Endothelial cell (in vitro differentiated cells): ENCODE measurements at places on chromosomes 12 and 14.

- DNase-seq = no peak
Measured at GRCh38 chr12:107373238-107373809, 280.0 kb upstream of the CRY1 start.

- DNase-seq = no peak
Measured at GRCh38 chr14:42428996-42429395, 822.3 kb downstream of the LRFN5 start.

DNA sequence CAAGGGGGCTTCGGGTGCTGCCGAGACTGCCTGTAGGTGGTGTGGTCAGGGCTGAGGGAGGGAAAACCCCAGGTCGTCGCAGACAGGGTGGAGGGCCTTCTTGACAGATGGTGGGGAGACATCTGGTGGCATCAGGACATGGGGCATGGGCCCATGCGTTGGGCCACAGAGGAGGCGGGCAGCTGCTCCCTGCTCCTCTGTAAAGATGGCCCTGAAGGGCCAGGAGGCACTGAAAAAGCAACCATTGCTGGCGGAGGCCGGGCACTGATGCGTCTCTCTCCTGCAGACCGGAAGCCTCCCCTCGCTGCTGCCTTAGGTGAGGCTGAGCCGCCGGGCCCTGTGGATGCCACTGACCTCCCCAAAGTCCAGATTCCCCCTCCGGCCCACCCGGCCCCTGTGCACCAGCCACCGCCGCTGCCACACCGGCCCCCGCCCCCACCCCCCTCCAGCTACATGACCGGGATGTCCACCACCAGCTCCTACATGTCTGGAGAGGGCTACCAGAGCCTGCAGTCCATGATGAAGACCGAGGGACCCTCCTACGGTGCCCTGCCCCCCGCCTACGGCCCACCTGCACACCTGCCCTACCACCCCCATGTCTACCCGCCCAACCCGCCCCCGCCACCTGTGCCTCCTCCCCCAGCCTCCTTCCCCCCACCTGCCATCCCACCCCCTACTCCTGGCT, 28.8 kb downstream of the CCNK start:
- no peak for DNase-seq

DNA sequence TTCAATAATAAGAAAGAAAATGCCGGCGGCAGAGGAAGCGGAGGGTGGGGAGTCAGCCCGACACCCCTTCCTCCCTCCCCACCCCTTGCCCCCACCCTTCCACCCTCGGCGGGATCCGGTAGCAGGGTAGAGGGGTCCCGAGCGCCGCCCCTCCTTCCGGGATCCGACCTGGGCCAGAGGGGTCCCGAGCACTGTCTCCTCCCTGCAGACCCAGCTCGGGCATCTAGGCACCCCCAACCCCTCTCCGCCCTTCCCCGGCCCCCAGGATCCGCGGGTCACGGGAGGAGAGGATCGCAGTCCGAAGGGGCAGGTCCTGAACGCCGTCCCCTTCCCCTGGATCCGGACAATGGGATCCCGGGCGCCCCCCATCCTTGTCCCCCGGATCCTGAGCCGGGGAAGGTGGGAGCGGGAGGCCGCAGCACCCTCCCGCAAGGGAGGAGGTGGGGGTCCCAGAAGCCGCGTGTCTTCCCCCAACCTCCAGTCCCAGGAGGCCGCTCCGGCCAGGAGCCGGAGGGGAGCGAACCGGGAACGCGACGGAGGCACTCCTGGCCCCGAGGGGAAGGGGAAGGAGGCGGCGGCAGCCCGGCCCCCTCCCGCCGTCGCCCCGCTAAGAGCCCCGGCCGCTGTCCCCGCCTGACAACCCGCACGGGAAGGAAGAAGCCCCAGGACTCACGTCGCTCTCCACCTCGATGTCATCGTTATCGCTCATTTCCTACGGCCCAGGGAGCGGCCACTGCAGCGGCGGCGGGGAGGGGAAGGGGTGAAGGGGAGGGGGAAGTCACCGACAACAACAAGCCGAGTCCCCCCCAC, 481 bp downstream of the MAX start:
- DNase-seq = peak; percentile 41

- DNase-seq = no peak
Measured at GRCh38 chr12:10559244-10559643, 53.6 kb downstream of the EIF2S3B start.

DNA sequence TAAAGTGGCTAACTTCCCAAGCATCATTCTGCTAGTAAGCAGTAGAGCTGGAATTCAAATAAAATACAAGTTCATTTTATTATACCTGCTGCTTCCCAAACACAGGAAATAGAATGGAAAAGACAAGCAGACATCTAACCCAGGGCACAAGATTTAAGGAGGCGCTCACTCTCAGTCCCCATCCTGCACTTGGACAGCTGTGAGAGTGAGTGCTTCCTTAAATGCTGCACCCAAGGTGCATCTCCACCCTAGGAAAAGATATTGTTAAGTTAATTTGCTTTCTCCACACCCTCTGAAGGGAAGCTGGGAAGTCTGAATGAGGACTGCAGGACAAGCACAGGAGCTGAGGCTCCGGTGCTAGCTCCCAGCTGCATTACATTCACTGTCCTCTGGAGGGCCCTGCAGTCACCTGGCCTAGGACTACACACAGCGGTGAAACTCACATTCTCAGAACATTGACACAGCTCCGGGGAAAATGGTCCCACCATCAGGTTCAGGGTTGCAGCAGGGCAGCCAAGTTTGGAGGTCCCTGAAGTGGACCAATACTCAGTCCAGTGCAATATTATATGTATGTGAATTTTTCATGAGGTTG, 14.2 kb downstream of the HEBP1 start:
- DNase-seq = peak; percentile 62

GRCh38 chr12:84150201-84150600, 762.4 kb downstream of the SLC6A15 start:
- DNase-seq = no peak

DNA sequence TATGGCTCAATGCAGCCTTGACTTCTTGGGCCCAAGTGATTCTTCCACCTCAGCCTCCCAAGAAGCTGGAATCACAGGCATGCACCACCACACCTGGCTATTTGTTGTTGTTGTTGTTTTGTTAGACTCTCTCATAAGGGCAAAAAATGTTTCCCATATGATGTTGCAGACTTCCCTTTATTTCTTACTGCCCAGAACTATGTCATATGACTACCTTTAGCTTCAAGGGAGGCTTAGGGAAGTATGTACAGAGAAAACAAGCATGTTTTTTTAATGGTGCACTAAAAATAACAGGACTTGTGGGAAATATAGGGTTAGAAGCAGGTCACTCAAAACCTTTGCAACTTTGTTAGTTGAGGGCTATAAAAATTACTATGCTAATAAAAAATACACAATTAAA, 4.3 kb upstream of the GPR19 start:
- DNase-seq = no peak

DNA sequence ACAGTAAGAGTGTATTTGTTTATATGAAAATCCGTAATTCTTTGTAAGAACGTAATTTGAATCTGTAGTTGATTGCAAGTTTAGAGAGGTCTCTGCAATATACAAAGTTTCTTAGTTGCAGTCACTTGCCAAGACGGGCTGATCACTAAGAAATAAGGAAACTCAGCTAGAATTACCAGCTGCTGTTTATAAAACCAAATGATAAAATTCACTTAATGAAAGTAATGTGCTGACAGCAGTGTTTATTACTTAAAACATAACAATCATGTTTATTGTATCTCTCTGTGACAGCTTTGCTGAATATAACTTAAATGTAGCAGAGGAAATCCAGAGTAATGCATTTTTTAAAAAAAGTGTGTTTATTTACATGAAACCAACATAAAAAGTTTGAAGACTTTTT, 31.2 kb downstream of the SRGAP1 start:
- no peak for DNase-seq

GRCh38 chr14:96156804-96157760, 47.6 kb upstream of the BDKRB2 start:
- DNase-seq = no peak

- DNase-seq = no peak
Measured at GRCh38 chr12:93650626-93651025, 26.5 kb upstream of the CRADD start.

GRCh38 chr12:49264466-49264872, 413 bp upstream of the TUBA1C start:
- peak; percentile 50 for DNase-seq

DNA sequence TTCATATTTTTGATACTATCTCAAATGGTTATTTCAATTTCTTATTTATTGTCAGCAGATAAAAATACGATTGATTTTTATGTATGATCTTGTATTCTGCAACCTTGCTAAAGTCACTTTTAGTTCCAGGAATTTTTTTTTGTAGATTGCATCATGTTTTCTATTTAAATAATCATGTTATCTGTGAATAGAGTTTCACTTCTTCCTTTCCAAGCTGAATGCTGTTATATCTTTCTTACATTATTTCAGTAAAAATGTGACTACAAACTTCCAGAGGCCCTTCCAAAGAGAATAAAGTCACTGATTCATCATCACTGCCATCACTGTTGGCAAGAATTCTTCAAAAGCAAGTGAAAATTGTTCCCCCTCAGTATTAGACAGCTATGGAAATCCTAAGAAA, 104.7 kb upstream of the RAP1B start:
- DNase-seq = no peak

GRCh38 chr12:16350682-16351081, 3.2 kb downstream of the MGST1 start:
- no peak for DNase-seq

DNA sequence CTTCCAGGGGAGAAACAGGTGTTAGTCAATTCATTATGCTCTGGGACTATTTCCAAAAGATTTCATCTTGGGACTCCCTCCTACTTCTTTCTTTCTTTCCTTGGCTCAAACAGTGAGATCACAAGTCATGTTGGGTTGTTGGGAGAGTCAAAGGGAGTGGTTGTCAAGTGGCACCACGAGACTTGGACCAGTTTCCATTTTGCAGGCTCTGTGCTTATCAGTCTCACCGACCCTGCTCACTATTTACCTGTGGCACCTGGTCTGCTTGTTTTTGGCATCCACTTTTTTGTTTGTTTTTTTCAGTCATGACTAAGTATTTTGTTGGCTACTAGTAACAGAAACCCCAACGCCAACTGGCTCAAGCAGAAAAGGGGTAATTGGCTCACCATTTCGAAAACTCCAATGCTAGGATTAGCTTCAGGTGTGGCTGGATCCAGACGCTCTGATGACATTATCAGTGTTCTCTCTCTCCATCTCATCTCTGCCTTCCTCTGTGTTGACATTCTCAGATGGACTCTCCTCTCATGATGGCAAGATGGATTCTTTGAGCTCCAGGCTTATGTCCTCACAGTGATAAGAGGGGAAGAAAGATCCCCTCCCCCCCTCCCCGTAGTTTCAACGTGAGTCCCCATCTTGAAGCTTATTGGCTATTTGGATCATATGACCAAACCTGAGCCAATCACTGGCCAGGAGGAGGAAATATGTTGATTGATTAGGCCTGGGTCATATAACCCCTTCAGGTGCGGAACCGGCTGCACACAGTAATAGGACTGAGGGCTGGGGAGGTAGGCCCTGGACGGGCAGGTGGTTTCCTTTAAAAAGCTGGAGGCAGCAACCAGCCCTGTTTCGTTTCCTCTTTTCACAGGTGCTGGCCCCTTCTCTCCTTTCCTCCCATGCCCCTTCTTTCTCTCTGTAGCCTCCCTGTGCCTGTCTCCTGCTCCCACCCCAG, 84.2 kb downstream of the AACS start:
- no peak for DNase-seq

DNA sequence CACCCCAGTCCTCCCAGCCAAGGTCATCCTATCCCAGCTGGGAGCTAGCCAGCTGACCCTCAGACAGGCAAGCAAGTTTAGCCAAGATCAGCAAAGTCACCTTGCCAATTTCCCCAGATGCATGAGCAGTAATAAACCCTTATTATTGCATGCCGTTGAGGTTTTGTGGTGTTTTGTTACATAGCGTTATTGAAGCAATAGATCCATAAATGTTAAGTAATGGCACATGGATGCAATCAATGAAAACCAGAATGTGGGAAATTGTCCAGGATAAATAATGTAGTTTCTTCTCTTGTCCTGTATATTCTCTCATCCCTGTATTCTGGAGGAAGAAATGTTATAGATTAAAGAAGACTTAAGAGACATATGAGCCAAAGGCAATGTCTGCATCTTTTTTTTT, 18.0 kb upstream of the TMEM260 start:
- DNase-seq = no peak

DNA sequence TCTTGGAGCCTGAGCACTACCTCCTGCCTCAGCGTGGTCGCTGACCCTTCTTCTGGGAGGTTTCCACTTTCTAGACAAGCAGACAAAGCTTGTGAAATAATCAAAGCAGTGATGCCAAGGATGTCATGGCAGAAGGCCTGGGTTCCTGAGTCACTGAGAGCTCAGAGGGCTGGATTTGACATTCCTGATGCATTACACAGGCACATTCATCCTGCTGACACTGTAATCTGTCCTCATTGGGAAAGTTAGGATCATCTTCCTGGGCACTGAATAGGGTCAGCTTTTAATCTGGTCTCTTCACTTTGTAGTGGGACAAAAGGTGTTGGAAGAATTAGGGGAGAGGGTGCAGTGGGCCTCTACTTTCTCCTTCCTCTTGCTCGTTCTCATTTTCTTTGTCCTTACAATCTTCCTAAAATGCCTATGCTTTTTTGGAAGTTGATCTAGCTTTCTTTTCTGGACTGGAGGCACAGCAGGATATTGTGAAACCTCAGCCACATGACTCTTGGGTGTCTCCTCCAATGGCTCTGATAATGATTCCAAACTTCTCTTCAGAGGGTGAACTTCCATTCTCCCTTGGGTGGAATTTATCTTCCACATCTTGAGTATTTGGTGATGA, 29.6 kb downstream of the EEA1 start:
- no peak for DNase-seq
